ENCODE measurements at places on chromosomes 16 and 17.

GRCh38 chr17:76137001-76137350 lies 4.1 kb downstream of the FOXJ1 start:
- DNase-seq: no peak

DNA sequence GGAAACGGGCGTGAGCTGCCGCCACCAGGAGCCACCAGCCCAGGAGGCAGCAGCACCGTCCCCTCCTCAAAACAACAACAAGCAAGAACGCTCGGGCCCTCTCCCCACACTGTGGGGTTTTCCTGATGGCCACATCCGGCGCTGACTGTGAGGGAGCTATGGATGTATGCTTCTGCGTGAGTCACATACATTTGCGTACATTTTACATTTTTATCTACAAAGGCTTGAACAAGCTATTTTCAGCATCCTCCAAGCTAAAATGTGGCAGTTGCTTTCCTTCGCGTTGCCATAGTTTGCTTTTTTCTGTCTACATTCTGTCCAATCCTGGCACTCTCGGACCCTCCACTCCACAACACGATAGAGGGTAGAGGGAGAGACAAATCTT lies 2.0 kb upstream of the ABR start:
- no peak for DNase-seq

- DNase-seq: no peak
Measured at GRCh38 chr17:18318771-18319450, 3.8 kb downstream of the SMCR8 start.

DNA sequence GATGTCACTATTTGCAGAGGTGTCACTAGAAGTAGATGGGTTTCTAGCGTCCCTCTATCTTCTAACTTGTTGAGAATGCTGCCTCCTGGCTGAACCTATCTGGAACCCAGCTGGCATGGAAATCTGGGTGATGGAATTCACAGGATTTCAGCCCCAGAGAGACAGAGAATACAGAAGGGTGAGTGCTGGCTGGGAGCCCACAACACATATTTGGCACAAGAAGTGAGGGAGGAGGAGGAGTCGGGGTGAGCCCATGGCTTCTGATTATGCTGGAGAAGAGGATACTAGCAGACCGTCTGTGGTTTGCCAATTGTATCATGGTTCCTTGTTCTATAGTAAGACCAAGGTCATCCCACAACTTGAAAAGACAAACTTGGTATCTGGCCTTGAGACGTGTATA lies 557.8 kb upstream of the SALL1 start:
- DNase-seq: no peak

DNA sequence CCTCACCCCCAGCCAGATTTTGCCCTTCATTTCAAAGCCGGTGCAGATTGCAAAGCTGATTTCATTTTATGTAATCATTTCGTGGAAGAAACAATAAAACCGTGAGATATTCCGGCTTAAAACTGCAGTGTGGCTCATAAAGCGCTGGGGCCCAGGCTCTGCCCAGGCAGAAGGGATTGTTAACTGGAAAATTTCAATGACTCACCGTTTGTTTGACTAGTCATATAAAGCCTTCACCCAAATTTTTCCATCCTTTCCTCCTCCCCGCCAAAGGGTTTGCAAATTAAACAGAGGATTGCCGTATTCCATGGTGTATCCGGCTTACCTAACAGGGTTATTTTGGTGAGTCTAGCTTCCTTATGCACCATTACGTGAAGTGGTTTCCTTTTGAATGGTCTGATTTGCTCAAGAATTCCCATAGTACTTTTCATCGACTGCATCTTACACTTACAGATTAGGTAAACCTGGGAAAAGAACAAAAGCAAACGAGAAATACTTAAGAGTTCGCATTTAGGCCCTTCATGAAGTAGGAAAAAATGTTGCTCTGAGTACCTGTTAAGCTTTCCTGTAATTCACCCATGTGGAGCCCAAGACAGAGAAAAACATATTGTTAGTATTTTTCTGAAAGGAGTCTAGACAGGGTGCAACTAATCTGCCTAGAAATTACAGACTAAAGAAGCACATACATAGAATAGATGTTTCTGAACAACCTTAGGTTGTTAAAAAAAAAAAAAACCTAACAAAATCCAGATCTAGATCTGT lies 949 bp upstream of the GSPT1 start:
- no peak for DNase-seq

DNA sequence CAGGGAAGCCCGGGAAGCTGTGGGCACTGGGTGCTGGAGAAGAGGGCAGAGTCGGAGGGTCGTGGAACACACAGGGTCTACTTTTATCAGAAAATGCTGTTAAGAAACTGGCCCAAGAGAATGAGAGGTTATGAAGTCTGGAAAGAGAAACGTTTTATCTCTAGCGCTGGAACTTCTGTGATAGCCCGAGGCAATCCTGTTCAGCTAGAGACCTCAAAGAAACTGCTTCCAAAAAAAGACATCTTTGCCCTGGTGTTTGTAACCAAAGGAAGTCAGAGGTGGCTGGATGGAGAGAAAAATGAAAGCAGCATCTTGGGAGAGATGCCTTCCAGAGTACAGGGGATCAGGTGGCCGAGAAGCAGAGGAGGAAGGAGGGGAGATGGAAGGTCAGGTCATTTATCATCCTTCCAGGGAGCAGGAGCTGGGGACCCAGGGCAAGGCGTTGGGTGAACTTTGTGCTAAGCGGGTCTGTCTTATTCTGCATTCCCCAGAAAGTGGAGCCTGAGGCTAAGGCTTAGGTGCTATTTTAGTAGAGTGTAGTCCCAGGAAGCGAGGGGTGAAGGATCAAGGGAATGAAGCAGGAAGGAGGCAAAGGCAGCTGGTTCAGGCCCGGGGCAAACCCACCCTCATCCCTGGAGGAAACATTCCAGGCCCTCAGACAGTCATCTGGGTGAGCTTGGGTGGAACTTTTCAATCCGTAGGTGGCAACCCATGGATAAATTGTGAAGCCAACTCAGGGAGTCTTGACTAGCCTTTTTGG lies 66.5 kb downstream of the MGAT5B start:
- DNase-seq: no peak

- no peak for DNase-seq
Measured at GRCh38 chr16:28101533-28101890, 38.0 kb upstream of the GSG1L start.

GRCh38 chr16:75086281-75086680 lies 30.3 kb downstream of the LDHD start:
- no peak for DNase-seq

DNA sequence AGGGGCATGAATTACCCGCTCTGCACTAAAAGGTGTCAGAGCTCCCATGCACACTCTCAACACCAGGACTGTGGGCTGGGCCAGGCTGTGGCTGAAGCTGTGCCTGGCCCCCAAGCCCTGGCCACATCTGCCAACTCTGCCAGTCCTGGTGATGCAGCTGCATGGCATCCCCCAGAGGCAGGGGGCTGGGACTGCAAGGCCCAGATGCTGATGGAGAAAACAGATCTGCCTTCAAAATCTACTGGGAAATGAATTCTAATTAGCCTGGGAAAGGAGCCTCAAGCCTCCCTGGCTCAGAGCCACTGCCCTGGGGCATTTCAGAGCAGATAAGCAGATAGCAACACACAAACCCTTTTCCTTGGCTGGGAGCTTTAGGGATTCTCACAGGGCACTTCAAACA lies 3.4 kb downstream of the CHST6 start:
- DNase-seq: peak; percentile 10

GRCh38 chr17:78313735-78314648 lies 45.9 kb downstream of the SOCS3 start:
- no peak for DNase-seq

DNA sequence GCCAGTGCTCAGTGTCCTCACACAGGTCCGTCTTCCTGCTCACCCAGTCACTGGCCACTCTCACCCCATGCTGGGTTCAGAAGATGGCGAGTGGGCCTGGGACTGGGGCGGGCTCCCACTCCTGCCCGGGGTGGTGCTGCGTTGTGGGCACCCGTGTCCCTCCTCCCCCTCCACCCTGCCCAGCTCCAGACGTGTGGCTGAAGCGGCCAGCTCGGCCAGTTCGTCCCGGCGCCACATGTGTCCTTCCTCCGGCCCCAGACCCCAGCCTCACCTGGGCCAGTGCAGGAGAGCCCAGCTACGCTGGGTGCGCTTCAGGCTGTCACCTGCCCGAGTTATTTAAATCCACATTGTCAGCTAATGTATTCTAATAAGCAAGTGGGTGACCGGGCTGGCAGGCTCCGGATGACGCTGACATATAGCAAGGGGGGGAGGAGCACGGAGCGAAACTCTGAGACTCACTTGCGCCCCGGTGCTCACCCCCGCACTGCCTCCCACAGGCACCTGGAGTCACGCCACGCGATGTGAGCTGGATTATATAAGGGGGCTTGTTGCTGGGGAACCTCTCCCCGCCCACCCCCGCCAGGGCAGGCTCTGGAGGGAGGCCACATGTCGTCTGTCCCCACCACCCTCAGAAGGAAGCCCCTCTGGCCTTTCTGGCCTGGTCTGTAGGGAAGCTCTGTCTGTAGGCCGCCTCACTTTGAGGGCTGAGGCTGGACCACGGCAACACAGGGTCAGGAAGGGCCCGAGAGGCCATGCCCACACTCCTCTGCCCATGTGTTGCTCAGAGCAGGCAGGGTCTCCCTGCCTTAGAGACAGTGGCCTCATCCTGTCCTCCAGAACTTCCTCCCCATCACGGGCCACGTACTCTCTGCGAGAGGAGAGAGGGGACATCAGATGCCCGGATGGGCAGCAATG lies 7.1 kb upstream of the BAIAP2 start:
- DNase-seq: no peak

DNA sequence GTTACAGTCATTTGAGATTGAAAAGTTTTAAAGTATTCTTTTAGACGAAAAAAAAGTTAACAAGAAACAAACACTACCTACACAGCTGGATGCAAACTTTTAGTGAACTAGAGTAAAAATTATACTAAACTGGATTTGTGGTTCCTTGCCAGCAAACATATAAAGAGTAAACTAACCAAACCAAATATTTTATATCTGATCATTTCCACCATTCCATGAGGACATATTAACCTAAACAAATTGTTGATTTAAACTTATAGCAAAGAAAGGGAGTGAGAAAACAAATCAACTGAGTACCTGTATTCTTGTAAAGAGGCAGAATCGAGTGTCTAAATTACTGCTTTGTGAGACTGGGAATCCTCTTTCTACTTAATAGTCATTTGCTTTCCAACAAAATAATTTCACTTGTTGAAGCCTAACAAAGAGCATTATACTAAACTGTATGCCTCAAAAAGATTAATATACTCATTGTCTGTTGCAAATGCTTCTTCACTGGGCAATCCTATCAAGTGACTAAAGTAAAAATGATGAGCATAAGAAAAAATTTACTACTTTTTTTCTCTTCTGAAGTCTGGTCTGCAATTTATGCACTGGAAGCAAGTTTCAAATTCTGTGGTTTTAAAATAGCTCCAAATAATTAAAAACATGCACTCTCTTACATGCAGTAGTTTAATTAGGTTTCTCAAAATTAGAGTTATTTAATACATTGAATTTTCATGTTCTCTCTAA lies 37.5 kb downstream of the AKAP10 start:
- DNase-seq: no peak

- DNase-seq: no peak
Measured at GRCh38 chr17:40352237-40352778, 12.2 kb downstream of the GJD3 start.

DNA sequence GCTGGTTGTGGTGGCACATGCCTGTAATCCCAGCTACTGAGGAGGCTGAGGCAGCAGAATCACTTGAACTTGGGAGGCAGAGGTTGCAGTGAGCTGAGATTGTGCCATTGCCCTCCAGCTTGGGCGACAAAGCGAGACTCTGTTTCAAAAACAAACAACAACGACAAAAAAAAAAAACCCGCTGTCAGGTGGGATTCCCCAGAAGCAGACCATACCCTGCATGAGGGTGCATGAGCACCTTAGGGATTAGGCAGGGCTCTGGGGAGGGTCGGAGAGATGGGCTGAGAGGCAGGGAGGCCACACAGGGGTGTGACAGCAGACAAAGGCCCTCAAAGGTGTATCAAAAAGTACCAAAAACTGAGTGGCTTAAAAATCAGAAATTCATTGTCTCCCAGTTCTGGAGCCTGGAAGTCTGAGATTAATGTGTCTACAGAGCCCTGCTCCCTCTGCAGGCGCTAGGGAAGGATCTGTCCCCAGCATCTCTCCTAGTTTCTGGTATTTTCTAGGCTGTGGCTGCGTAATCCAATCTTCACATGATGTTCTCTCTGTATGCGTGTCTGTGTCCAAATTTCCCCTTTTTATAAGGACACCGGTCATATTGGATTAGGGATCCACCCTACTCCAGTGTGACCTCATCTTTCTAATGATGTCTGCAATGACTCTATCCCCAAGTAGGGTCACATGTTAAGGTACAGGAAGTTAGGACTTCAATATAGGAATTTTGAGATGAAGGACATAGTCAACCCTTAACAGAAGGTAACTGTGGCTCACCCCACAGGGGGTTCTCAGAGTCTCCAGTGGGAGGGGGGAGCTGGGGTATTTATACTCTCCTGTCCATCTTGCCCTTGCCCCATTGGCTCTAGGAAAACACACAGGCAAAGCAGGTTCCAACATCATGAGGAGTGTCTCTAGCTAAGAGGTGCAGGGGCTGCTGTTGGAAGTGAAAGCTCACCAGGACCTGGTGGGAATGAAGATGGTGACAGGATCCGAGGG lies 13.6 kb upstream of the TVP23A start:
- no peak for DNase-seq

GRCh38 chr17:80129006-80129565 lies 17.8 kb downstream of the EIF4A3 start:
- DNase-seq: no peak

DNA sequence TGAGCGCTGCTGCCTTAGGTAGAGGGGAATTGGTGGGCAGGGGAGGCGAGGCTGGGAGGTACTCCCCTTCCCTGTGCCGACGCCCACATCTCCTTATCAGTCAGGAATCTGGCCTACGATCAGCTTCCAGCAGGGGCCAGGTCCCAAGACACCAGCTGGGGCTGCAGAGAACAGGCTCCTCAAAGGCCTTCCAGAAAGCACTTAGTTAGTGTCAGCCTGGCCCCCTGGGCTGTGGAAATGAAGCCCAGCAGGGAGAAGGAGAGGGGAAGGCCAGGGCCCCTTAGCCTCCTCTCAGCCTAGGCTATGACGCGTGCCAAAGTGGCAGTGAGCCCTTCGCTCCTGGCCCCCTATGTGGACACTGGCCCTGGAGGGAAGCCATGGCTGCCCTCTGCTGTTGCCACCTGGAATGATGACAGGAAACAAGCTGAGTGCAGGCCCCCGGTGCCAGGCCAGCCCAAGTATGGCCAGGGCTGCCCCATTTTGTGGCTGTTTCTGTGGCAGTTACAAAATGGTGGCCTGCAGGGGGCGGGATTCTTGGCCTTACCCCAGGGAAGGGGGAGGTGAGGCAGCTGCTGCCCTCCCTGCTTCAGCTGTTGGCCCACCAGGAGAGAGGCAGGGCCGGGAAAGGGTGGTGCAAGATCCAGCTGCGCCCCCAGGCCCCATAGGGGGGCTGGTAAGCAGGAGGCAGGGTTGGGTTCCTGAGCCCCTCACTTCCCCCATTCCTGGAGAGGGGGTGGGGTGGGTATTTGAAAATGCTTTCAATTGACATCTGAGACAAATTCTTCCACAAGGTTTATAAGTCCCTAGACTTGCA lies 11.3 kb downstream of the TBX4 start:
- DNase-seq: no peak
